ENCODE measurements at places on chromosomes 3 and 15.

GRCh38 chr15:92429378-92430068 lies 35.8 kb downstream of the ST8SIA2 start:
- no peak for ATAC-seq

DNA sequence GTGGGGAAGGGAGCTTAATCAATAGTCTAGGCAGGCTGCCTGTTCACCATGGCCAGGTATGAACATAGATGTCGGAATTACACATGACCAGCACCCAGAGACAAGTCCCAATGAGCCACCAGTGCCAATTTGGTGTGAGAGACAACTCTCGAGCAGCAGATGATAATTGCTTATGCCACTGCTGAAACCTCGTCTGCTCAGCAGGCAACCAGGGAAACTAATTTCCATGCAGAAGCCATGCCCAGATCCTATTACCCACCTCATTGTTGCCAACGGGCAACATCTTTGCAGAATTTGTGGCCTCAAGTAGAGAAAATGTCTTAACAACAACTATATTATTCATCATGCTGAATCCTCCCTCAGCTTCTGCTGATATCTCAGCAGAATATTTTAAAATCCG lies 84.9 kb downstream of the CGGBP1 start:
- no peak for ATAC-seq

DNA sequence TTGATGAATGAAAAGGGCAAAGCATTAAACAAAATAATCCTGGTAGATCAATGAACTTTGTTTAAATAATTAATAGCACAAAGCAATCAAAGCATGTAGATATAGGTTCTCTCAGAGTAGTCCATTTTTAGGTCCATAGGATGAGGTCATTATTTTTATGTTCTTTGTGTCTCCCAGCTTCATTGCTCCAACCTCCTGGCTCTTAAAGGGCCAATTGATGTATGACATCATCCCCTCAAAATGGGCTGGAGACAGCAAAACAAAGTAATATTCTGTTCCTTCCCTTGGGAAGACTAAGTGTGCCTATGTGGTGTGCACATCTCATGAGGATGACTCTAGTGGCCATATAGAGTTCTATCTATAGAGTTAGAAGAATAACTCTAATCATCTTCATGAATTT lies 49.5 kb downstream of the HMG20A start:
- no peak for ATAC-seq

GRCh38 chr3:62922326-62922725 lies 47.1 kb upstream of the CADPS start:
- no peak for ATAC-seq

DNA sequence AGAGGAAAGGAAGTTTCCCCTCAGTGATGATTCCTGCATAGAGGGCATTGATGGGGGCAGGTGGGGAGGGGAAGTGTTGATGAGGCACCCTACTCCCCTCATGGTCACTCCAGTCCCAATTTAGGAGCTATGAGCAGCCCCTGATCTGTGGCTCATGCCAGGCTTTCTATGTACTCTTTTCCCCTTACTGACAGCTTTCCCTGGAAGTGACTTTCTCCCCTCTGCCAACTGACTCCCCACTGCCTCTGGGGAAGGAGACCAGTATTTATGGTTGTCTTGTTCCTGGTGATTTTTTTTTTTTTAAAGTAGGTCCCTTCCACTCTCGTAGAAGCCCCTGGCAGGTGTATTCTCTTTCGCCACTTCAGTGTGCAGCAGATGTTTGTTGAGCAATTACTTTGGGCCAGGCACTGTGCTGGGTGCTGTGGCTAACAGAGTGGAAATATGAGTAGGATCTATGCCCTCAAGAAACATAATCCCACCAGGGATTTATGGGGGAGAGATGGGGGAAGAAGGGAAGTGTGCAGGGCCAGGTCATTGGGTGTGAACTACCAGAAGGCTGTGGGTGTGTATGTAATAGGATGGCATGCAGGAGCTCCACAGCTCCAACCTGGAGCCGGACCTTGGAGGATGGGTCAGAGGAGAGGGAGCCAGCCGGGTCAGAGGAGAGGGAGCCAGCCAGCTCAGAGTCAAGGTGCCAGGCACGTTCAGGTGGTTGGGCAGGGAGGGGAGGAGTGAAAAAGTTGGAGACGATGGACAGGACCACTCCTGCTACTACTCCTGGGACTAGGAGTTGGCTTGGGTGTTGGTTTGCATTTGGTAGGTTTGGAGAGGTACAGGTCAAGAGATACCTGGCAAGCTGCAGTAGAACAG lies 3.5 kb downstream of the SMAD6 start:
- no peak for ATAC-seq
